ENCODE measurements at places on chromosomes 11 and 22.

- no peak for DNase-seq
These were observed 80.1 kb downstream of the IGLL1 start for GRCh38 chr22:23499845-23500500.

- DNase-seq = no peak
These were observed 68.0 kb upstream of the KCNQ1OT1 start for GRCh38 chr11:2767801-2768200.

GRCh38 chr11:70595452-70595851 lies 197.1 kb downstream of the CTTN start:
- DNase-seq = no peak

GRCh38 chr22:45428391-45429385 lies 15.2 kb downstream of the RIBC2 start:
- no peak for DNase-seq

DNA sequence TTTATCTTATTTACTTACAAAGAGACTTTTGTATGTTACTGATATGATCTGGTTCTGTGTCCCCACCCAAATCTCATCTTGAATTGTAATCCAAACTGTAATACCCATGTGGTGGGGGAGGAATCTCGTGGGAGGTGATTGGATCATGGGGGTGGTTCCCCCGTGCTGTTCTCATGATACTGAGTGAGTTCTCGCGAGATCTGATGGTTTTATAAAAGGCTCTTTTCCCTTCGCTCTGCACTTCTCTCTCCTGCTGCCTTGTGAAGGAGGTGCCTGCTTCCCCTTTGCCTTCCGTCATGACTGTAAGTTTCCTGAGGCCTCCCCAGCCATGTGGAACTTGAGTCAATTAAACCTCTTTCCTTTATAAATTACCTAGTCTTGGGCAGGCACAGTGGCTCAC lies 42.4 kb upstream of the WNT7B start:
- no peak for DNase-seq

DNA sequence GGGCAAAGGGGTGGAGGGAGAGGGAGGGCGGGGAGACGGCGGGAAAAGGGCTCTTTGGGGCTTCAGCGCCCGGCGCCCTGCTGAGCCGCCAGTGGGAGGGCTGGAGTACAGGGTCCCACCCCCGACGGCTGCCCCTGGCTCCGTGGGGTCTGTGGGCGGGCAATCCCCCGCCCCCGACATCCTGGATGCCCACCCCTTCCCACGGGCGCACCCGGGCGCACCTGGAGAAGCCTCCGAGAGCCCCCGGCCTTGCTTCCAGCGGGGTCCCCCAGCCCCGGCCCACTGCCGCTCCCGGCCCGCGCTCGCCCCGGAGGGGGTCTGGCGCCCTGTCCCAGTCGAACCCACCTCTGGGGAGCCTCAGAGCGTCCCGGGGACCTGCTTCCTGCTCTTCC lies 394 bp downstream of the CHRM4 start:
- DNase-seq = no peak

- no peak for DNase-seq
These were observed 220.7 kb upstream of the ZBED5 start for GRCh38 chr11:11078344-11079086.

- DNase-seq = no peak
These were observed 8.5 kb downstream of the C22orf31 start for GRCh38 chr22:29053048-29053702.

DNA sequence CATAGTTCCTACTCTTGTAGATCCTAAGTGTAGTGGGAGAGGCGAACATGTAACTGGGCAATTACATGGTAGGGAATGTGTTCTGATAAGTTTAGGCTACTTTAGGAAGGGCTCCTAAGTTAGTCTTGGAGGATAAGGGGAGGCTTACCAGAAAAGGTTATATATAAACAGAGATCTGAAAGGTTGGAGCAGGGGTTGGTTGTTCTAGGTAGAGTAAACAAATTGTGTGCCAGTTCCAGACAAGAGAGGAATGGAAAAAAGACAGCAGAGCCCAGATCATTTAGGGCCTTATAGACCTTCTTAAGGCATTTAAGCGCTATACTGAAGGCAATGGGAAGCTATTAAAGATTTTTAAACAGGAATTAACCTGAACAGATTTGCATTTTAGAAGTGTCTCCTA lies 74.4 kb downstream of the TRIM44 start:
- DNase-seq = no peak

DNA sequence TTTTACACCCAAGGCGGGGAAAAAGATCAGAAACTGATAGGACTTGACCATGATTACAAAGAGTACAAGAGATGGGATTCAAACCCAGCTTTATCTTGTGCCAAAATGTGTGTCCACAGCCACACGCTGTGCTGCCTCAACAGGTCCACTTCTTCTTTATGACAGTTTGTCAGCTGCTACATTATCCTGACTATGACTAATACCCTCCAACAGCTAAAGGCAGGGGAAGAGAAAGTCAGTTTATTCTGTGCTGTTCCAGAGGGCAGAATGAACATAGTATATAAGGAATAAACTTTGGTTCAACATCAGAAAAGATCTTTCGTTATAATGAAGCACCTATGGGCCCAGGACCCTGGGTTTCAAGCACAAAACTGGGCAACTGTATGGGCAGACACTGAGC lies 668.2 kb upstream of the TENM4 start:
- DNase-seq = no peak

Data from Panc1 (cell line).